ENCODE measurements at places on chromosomes 11 and 22.

- no peak for DNase-seq
Observed at GRCh38 chr11:61996933-61997332, 29.5 kb upstream of the FTH1 start.

DNA sequence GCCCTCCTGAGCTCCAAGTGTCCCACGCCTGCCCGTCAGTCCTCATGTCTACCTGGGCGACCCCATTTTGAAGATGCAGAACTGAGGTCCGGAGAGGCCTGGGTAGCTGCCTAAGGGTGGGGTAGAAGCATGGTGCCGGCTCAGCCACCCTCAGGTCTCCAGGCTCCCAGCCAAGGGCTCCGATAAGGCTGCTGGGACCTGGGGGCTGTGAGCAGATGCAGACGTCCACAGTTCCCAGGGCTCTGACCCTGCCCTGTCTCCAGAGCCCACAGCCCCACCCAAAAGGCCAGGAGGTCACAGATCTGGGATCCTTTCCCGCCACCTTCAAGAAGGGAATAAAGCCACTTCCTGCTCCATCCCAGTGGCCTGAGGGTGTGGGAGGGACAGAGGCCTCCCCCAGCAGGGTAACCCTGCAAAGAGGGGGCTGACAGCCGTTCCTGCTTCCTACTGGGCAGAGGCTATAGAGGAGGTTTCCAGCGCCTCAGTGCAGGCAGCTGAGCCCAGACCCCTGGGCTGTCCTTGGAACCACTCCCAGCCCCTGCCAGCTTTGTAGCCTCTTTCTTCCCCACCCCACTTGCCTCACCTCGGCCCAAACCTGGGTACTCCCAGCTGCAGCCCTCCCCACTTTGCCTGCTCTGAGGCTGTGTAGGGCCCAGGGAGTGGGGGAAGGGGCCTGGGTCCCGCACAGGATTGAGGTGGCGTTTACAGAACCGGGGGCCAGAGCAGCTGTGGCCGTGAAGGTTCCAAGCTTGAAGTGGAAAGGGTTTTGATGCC is 85.5 kb downstream of the CDKN1C start:
- no peak for DNase-seq

DNA sequence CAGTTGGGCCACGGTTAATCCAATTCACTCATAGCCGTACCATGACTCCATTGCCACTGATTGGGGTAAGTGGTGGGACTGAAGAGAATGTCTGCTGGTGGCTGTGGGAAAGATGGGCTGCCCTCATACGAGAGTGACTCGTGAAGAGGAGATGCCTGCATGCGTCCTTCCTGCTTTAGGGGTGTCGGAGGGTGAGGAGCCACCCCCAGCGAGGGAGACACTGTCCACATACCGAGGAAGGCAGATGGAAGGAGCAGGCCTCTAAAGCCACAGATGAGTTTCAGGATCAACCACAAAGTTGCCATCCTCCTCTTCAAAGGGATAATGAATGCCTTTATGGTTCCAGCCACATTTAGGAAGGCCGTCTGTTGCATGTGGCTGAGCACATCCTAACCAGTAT is 83.2 kb downstream of the GRIK4 start:
- no peak for DNase-seq

- no peak for DNase-seq
Observed at GRCh38 chr22:38951734-38952133, 5.7 kb upstream of the APOBEC3A start.

DNA sequence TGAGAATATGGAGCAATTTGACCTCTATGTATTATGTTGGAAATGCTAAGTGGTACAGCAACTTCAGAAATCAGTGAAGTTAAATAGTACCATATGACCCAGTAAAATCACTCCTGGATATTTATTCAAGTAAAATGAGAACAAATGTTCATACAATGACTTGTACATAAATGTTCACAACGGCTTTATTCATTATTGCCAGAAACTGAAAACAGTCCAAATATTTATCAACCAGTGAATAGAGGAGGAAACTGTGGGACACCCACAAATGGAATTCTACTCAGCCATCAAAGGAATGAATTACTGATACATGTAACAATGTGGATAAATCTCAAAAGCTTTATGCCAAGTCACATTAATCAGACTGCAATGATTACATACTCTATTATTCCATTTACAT is 416.3 kb downstream of the AASDHPPT start:
- DNase-seq, result no peak

DNA sequence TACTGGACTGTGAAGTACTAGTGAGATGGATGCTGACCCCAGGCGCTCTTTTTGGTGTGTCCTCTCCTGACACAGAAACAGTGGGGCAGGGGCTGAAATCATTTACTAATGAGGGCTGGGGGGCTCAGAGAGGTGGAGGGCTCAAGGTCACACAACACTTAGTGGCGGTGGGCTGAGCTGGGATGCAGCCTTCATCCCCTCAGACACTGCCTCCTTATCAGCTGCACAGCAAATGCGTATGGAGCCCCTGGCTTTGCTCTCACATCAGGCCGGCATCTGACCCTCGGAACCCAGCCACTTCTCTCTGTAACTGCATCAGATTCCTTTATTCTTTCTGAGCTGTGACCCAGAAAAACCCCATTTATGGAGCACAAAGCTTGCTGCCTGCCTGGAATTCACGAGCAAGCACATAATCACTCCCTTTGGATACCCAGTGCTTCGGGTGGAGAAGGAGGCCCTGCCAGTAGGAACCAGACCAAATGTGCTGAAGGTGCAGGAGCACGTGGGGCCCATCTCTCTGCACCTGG is 736.6 kb downstream of the TBC1D22A start:
- no peak for DNase-seq

- DNase-seq, result no peak
Observed at GRCh38 chr11:20467487-20468185, 80.1 kb downstream of the PRMT3 start.

GRCh38 chr11:62484352-62484751 is 62.3 kb downstream of the AHNAK start:
- DNase-seq, result no peak

DNA sequence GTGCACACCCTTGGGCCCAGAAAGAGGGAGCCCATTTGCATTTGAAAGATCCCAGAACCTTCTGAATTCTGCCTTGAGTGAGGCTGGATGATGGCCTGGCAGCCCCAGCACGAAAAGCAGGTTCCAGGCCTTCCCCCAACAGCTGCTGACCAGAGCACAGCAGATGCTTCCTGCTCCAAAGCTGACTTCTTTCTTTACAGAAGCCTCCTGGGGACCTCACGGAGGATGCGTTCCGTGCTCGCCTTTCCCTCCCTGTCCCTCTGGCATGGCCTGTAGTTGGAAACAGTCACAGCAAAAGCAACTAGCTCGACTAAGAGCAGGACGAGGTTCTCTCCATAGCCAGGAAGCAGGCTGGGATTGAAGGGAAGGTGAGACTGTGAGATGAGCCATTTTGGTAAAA is 107.7 kb upstream of the B3GAT1 start:
- DNase-seq, result no peak

DNA sequence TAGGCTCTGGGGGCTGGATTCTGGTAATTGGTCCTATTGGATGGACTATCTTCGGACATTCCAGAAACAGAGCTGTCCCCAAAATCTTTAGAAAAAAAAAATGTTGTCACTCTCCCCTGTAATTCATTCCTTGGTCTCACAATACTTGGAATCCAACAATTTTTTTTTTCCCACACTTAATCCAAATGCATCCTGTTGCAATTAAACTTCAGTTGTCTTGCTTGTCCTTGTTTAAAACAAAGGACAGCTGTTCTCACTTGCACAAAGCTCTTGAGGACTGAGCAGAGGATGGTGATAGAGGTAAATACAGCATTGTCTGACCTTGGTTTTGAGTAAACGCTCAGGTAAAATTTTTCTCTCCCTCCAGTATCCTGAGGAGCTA is 75.3 kb downstream of the SC5D start:
- DNase-seq, result no peak

- no peak for DNase-seq
Observed at GRCh38 chr22:18063306-18063705, 14.5 kb upstream of the PEX26 start.

- DNase-seq, result no peak
Observed at GRCh38 chr11:102493524-102493923, 37.0 kb downstream of the MMP7 start.

GRCh38 chr22:49954991-49955580 is 5.5 kb upstream of the PIM3 start:
- no peak for DNase-seq

DNA sequence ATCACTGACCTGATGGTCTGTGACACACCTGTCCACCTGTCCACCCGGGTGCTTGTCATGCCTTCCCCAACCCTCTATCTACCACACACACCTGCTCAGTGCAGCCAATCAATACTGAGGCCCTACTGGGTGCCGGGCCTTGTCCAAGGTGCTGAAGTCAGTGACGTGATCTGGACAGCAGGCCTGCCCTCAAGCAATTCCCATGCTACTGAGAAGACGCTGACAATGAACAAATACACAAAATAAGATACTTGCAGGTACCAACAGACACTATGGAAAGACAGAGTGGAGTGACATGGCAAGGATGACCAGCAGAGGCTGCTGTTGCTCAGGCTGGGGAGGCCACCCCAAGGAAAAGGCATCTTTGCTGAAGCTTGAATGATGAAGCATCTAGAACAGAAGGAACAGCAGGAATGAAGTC is 21.2 kb downstream of the PLAAT3 start:
- no peak for DNase-seq

GRCh38 chr11:72764503-72764902 is 12.3 kb upstream of the ARAP1 start:
- no peak for DNase-seq

DNA sequence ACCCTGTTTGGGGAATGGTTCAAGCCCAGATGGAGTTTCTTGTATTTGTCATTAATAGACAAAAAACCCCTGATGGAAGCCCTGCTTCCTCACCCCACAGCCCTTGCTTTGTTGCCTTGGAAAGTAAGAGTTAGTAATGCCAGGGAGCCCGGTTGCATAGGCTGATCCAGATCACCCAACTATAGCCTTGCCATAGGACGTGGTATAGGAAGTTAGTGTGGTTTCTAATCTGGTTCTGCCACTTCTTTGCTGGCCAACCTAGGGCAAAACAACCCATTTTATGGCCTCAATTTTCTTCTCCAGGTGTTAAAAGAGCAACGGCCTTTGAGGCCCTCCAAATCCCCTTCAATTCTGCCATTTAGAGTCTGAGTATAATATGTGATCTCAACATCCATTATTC is 97.9 kb downstream of the STIM1 start:
- no peak for DNase-seq

DNA sequence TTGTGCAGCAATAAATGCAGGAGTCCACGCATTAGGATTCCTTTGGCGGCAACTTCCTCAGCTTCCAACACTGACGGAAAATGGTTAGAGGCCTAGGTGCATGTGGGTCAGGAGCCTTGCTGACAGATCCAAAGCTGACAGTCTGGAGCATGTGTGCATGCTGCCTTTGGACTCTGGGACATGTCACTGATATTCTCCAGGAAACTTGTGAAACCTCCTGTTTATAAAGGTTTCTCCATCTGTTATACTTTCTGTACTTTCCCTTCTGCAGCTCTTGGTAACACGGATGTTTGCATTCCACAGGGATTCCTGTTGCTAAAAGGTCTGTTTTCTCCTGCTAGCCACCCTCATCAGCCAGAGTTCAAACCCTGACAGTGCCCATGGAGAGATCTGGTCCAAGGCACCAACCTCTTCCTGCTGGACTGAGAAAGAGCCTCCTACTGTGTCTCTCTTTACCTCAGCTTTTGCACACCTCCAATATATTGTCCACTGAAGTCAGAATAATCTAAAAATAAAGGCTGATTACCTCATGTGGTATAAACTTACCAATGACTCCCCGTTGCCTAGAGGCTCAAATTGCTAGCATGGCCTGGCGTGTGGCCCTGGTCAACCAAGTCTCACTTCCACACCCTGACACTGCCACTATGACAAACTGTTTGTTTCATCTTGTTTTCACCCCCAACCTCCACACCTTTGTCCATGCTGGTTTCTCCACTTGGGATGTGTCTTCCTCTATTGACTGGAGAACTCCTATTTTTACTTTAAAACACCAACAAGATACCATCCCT is 31.1 kb upstream of the LYVE1 start:
- no peak for DNase-seq

All from CD4-positive, CD25-positive, alpha-beta regulatory T cell (primary cell).